ENCODE measurements at places on chromosomes 2 and 18.

GRCh38 chr2:236963631-236964182 is 122.0 kb upstream of the COPS8 start:
- DNase-seq = no peak

DNA sequence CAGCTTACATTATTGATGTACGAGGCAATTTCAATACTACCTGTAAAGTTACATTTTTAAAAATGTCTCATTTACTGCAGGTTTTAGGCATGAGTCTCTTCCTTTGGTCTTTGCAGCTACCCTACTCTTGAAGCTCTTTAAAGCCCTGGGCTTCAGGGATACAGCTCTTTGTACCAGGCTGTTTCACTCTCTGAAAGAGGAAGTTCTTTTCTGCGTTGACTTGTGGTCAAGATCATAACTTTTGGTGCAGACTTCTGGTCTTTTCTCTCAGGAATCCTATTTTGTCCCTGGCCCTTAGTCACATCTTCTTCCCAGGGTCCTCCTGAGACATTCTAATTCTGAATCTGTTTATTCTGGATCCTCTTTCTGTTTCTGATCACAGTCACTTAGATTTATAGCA is 16.6 kb upstream of the HRH4 start:
- DNase-seq = no peak

- no peak for DNase-seq
These were observed 279.7 kb downstream of the MEIS1 start for GRCh38 chr2:66714610-66715009.

- DNase-seq = no peak
These were observed 294.7 kb upstream of the HS6ST1 start for GRCh38 chr2:128613351-128613750.

DNA sequence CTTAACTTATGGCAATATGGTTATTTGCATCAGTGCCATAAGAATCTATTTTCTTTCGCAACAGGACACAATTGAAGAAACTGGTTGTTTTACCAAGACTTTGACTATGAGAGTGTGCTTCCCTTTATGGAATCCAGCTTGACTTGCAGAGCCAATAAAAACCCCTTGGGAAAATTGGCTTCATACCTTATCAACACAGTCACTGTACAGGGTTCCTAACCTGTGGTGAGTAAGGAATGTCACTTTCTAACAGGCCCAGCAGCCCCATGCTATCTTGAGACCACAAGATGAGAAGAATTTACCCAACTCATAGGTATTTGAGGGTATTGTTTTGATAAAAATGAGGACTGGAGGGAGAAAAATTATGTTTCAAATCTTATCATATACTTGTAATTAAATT is 418.5 kb upstream of the MAP2 start:
- DNase-seq = no peak

DNA sequence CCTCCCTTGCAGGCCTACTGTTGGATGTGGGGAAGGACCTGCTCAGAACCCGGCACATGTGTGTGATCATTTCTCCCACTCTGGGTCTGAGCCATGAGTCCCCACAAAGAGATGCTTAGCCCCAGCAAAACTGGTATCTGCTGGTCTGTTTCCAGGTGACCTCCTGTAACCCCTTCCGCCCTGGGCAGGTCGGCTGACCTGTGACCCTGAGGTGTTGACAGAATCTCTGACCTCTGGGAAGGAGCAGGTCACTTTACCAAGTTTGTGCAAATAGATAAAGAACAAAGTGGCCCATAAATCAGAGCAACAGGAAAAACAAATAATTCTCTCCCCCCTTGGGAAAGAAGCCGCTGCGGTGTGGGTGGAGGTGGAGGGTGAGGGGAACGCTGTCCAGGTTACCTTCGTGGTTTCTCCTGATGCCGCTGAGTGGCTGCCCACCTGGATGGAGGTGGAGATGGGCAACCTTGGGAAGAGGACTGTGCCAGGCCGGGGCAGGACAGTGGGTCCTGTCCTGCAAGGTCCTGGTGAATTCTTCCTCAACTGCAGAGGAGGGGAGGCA is 174.0 kb upstream of the MYCN start:
- no peak for DNase-seq

DNA sequence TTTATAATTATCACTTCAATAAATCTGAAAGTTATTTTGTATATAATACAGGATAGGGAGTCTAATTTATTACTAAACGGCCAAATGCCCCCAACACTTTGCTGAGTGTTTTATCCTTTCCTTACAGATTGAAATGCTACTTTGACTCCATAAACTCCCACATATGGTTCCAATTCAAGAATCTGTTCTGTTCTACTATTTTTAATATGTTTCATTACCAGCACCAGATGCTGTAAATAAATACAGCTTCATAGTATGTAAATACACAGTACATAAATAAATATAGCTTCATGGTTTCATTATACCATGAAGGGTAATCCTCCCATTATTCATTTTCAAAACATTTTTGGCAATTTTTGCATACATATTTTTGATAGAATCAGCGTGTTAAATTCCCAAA is 34.0 kb upstream of the MREG start:
- DNase-seq = no peak

DNA sequence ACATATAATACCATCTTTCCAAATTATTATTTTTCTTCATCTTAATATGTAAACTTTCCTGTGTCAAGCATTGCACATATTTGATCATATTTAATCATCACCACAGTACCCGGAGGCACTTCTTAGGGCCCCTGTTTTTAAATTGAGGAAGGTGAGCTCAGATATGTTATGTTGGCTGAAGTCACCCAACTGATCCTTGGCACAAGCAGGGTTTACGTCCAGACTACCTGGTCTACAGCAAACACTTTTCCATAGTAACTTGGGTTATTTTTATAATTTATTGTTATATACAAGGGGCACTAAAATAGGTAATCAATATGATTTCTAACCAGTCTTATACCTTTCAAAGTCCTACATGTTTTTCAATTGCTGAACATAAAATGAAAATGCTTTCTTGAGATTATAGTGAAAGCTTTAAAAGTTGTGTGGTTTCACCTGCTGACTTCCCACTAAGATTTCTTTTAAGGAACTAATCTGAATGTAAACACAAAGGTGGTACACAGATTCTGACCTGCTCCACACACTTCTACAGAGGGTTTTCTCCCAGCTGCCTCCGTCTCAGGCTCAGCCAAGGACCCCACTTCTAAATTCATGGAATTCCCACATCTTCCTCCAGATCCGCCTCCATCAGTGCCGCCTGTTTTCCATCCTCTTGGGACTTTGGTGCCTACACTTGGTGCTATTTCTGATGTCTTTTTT is 52.2 kb downstream of the SH3YL1 start:
- DNase-seq = no peak

DNA sequence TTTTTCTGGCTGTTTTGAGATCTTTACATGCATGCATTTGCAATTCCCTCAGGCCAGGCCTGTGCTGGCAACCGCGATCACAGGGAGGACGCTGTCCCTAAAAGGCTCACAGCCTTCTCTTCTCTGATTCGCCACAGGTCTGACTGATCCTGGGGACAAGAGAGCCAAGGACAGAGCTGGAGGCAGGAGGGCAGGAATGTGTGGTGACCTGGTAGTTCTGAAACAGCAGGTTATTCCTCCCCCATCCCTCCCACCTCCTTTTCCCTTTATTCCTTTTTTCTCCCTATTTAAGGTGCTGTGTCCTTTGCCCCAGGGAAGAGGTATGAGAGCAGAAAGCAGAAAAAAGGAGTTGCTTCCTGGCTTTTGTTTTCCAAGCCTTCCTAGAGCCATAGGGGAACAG is 21.9 kb downstream of the TMEM177 start:
- no peak for DNase-seq

DNA sequence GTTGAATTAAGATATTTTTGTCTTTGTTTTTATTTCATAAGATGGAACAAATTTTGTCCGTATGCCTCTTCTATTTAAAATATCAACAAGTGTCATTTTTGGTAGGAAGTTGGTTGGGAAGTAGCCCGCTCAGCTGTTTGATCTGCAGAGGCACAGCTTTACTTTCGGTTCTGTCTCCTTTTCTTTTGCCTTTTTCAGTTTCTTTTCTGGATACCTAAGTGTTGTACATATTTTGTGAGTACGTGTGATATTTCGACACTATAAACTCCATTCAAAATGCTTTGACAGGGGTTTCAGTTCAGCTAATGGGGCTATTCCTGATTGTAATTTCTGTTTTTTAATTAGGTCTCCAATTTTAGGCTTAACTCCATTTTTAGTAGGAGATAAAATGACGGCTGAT is 1785.0 kb upstream of the LRRTM1 start:
- no peak for DNase-seq

DNA sequence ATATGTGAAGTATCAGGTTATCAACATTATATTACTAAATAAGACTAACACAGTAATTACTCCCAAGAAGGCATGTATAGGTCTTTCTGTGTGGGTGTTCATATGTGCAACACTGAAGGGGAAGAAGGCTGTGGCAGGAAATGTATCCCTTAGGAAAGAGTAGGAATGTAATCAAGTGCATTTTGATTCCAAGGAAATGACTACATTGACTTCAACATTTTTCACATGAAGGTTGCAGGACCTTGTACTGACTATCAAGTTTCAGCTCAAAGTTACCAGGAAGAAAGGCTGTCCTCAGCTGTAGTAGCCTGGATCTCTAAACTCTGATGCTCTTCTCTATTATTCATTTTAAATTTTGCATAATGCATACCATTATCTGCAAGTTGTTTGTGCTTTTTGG is 680.8 kb downstream of the NYAP2 start:
- no peak for DNase-seq

DNA sequence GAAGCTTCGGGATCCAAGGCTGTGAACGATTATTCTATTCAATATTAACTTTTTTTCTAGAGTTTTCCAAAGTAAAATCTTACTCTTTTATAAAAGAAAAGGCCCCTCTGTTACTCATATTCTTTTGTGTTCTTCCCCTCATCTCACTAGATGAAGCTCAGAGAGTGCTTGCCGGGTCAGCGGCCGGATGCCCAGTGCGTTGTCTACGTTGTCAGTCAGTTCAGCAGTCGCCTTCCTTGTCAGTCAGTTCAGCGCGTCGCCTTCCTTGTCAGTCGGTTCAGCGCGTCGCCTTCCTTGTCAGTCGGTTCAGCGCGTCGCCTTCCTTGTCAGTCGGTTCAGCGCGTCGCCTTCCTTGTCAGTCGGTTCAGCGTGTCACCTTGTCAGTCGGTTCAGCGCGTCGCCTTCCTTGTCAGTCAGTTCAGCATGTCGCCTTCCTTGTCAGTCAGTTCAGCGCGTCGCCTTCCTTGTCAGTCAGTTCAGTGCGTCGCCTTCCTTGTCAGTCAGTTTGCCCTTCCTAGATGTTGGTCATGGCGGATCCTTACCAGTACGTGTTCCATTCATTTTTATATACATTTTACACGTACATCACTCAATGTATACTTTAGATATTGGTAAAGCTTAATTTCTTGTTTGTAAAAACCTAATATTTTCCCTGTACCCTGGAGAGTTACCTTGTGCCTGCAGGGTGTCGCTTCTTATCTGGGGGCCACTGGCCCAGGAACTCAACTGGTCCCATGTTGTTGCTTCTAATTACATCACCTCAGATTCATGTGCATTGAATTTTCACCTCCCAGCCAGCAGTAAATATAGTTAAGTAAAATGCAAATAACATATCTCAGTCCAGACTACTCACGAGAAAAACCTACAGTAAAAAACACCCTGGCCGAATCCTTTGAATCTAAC is 206.9 kb downstream of the ASB1 start:
- DNase-seq = no peak

GRCh38 chr2:134039912-134040581 is 213.8 kb upstream of the MGAT5 start:
- no peak for DNase-seq
